ENCODE measurements at places on chromosomes 7 and 10.

DNA sequence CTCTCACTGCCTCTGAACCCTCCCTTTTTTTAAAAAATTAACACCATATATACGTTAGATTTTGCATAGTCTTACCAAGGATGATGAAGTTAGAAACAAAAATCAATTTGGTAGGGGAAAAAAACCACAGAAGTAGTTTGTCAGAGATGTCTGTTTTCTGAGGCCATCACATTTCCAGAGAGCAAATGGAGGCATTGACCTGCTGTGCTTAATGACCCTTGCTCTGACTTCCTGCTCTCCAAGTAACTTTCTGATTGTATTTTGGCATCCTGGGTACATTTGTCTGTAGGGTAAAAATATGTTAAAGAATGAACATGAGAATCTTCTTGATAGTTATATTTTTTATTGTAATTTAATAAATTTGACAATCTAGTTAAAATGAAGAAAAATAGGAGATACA, 140.2 kb downstream of the LCOR start:
- no peak for DNase-seq

DNA sequence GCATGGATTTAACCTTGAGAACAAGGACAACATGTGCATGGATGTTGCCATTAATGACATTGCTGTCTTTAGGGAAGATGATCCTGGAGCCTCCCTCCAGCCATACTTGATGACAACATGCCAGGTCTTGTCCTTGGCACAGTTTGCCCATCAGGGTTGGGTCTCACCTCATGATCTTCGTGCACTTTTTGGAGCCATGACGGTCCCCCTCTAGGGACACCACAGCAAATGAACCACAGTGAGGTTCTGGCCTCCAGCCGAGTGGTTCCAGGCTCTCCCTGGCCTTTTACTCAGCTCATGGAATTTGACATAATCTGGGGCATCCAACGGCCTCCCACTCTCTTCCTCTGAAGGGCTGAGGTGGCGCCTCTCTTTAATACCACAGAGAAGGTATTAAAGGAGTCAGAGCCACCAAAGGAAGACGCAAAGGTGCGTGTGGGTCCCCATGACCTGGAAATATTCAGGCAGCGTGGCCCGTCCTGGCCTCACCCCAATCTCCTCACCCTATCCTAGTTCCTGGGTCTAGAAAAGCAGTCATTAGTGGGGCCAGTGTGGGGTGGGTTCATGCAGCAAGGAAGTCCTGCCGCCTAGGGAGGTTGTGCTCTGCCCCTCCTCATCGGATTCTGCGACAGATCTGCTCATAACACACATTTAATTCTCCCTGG, 184.8 kb downstream of the CXCL12 start:
- no peak for DNase-seq

DNA sequence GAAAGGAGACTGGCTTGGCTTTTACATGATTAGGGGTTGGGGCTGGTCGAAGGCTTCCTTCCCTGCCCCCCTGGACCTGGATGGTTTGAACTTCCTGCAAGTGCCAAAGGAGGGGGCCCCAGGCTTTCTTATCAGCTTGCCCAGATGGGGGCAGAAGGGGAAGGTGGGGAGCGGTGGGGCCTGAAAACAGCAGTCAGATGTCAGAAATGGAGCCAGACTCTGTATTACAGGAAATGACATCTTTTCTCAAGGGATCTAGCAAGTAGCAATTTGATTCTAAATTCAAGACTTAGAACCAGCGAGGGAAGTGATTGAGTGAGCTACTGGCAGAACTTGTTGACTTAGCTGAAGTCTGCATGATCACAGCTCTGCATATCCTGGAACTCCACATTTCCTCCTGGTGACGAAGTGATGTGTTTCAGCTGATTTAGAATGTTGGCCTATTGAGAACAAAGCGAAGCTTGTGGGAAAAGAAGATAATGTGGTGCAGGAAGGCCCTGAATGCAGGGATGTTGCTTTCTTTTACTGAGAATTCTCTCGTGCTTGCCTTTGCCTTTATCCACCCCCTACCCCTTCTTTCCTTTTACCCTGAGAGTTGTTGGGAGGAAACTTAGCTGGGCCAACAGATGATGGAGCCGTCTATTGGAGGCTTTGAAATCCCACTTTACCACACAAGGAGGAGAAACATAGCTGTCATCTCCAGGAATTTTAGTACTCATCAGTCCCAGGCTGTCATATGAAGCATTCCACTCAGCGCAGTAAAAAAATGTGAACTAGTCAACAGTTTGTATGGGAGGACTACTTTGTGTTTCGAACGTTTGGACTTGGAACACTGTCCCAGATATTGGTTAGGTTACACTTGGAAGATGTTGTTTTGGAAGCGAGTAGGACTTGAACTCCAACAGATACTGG, 43.2 kb downstream of the CCNY start:
- DNase-seq: peak; percentile 64

- no peak for DNase-seq
Measured at GRCh38 chr10:33241351-33241750, 93.1 kb downstream of the NRP1 start.

- no peak for DNase-seq
Measured at GRCh38 chr7:130182990-130183389, 22.2 kb downstream of the TMEM209 start.

- no peak for DNase-seq
Measured at GRCh38 chr7:151552352-151553028, 32.8 kb upstream of the RHEB start.

- DNase-seq: no peak
Measured at GRCh38 chr10:98364432-98365102, 50.4 kb downstream of the PYROXD2 start.

DNA sequence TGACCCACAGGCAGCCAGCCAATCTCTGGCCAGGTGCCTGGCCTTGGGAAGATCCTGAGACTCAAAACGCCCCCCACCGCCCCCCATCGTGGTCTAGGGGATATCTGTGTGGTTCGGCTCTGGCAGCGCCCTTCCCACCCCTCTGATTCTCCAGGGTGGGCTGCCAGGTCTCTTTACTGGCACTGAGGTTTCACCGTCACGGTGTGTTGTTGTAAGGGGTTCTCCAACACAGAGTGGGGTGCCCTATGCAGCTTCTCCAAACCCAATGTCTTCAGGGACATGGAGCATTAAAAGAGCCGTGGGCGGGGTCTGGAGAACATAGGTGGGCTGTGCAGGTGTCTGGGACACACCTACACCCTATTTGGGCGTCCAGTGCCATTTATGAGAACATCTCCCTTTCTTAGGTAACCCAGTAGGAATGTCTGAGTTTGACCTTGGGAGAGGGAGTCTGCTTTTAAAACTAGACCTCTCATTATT, 1.5 kb downstream of the MAFK start:
- no peak for DNase-seq

GRCh38 chr7:80721883-80722615, 83.6 kb downstream of the CD36 start:
- DNase-seq: peak; percentile 41

Measured in brain pericyte (primary cell).